ENCODE measurements at places on chromosomes 2 and 18.

- DNase-seq: no peak
Measured at GRCh38 chr2:160916300-160916699, 243.9 kb upstream of the TANK start.

GRCh38 chr18:62396381-62396780 is 71.3 kb downstream of the TNFRSF11A start:
- DNase-seq: no peak

GRCh38 chr2:51994123-51994763 is 962.3 kb upstream of the NRXN1 start:
- DNase-seq: no peak

- no peak for DNase-seq
Measured at GRCh38 chr2:65354773-65355172, 77.6 kb downstream of the SPRED2 start.

DNA sequence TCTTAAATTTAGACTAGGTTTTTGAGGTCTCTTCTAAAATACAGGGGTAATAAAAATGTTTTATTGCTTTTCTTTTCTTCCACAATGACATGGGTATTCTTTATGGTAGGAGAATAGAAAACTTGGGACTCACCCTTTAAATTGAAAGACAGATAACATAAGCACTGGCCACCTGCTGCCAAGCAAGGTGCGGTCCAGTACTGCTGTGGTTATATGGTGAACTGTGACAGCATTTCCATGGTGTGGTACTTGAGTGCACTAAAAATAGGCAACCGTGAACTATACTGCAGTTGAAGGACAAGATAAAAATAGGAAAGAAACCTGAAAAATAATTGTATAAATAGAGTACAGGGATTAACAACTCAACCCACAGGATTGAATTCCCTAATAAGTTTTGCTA is 54.4 kb upstream of the GRB14 start:
- no peak for DNase-seq

DNA sequence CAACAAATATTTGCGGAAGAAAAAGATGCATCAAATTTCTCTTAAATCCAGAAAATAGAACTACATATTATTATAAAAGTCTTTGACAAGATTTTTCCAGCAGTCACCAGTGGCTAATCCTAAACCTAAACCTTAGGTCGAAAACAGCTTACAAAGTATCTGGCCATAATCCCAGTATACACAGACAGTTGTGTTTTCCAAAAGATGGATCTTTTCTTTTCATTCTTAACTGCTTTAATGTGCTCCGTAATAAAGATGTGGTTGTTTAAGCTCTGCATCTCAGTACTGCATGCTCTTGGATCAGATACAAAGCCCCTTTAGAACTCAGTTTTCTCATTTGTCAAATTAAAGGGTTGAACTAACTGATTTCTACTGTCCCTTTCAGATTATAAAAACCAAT is 247.8 kb downstream of the TXNL1 start:
- no peak for DNase-seq

- no peak for DNase-seq
Measured at GRCh38 chr2:19911808-19912509, 10.2 kb upstream of the TTC32 start.

GRCh38 chr2:110678457-110679336 is 834 bp upstream of the BUB1 start:
- no peak for DNase-seq

- no peak for DNase-seq
Measured at GRCh38 chr2:25698752-25699151, 25.4 kb upstream of the DTNB start.

DNA sequence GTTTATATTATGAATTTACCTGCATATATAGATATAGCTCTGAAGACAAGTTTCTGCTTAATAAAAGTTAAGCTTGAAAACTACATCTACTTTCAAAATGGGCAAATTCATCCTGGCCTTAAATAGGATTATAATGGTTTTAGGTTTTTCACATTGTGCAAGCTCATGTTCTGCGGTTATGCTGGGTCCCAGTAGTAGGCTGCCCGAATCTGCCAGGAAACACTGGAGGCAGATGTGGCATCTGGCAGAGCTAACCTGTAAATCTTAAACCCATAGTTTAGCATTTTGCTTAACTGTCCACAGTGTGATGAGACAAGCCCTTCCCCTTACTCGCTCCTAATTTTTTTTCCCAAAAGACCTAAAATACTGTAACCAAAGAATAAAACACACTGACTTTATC is 234.2 kb downstream of the TCF4 start:
- no peak for DNase-seq

- DNase-seq: no peak
Measured at GRCh38 chr2:29455200-29455860, 340.1 kb downstream of the CLIP4 start.

DNA sequence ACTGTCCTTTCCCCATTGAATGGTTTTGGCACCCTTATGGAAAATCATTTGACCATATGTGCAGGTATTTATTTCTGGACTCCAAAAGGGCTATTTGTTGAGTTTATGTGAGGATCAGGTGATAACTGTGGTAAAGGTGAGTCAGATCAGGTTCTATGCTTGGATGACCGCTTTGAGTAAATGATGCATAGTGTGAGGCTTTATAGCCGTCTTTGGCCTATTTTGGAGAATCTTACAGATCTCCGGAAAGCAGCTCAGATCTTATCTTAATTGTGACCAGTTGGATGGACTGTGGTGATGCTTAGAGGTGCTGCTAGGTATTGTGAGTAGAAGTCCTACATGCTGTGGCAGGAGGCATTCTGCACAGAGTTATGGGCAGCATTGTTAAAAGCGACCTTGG is 126.2 kb downstream of the METTL8 start:
- DNase-seq: no peak

DNA sequence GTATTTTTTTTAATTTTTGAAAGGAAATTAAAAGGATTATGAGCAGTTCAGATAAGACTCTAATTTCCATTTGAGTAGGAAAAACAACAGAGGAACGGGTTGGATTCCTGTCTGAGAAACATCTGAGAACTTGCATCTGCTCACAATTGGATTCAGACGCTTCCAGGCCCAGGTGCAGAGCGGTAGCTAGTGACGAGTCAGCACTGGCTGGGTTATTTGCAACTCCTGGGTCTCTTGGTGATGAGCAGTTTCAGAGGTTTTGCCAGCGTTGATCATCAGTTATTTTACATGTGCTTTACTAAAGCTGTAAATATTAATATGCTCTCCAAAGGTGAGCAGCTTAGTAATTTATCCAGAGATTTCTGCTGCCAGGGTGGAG is 39.1 kb upstream of the B3GNT7 start:
- DNase-seq: no peak

GRCh38 chr2:207408086-207408794 is 121.5 kb upstream of the CREB1 start:
- DNase-seq: no peak

- DNase-seq: no peak
Measured at GRCh38 chr2:106531676-106532214, 44.6 kb downstream of the CD8B2 start.

DNA sequence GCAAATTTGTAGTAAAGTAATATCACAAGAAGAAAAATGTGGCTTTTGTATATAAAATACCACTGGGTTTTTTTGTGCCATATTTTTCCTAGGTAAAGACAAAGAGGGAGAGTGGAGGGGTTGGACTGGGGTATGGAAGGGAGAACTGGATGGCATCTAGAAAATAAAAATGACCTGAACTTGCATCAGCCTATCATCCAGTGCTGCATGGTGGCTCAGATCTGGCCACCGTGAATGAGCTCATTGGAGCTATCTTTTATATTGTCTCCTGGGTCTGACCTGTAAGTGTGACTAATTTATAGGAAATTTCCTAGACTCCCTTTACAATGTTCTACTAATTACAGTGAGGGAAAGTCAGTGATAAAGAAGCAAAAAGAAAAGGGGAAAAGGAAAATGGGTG is 369.0 kb downstream of the TMEM182 start:
- no peak for DNase-seq

- no peak for DNase-seq
Measured at GRCh38 chr2:132659331-132659730, 10.7 kb downstream of the LYPD1 start.

DNA sequence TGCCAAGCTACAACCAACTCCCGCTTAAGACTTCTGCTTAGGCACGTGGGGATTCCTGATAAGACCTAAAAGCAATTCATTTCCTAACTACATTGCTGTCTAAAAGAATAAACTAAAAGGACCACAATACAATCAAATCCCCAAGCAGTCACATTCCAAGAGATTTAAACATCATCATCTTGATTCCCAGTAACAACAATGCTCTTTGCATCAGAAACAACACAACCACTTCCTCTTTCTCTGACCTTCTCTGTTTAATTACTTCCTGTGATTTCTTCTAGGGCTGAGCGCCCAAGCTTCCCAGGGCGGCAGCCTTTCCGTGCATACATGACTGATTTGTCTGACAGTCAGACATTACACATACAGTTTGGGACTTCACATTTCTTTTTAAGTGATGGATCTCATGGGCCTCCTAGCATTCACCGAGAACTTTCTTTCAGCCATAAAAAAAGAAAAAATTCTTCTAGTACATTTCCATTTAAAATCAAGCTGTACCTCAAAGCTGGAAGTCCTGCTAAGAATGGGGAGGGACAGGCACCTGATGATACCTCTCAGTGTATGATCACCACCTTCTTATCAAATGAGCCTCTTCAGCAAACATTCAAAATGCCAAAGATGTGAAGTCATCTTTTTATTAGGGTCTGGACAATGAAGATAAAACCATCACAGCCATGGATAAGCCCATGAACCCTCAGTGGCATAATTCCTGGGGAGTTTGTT is 11.5 kb downstream of the SPRED2 start:
- DNase-seq: no peak

- DNase-seq: no peak
Measured at GRCh38 chr2:54642677-54643430, 80.6 kb upstream of the EML6 start.

DNA sequence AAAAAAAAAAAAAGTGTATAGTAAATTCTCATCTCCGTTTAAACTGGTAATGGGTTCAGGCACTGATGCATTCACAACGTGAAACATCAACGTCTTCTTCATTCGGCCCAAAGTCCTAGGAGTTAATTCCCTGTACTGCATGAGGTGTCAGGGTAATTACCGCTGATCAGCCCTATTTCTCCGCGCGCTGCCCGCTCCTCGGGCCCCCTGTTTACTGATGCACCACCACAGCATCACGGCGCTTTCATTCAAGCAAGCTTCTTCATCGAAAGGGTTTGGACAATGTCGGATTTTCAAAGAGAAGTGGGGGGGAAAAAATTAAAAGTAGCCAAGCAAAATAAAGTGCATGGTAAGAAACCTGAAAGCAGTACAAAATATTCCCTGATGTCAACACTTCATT is 352.0 kb upstream of the POU3F3 start:
- no peak for DNase-seq

DNA sequence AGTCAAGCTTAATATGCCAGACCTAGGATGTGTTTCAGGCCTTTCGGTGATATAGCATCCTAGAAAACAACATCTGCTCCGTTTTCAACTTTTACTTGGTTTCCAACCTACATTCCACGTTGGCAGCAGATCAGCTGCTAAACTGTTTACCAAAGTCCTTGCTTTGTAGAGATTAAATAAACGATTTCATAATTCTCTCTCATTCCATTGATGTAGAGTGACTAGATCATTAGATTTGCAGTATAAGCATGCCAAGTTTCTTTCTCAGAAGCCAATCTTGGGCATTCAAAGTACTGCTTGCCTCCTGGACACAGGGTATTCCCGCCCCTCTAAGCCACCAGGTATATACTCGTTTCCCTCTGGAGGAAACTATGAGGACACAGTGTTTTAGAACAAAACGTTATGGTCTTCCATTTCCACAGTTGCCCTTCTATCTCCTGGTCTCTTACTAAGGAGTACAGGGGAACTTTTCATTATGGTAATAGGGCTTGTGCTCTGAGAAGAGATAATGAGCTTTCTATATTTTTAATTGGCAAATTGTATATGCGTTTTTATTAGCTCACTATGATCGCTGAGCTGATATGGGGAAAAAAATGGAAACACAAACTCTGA is 10.5 kb upstream of the INSIG2 start:
- DNase-seq: no peak
